Stimulated activated CD4-positive, alpha-beta T cell treated with anti-CD3 and anti-CD28 coated beads, Interleukin-2, amount 100 ng/mL, for 24 hours (primary cell): ENCODE measurements at places on chromosomes 1 and 21.

GRCh38 chr1:27503033-27503432 is 13.1 kb upstream of the WASF2 start:
- no peak for DNase-seq

- no peak for DNase-seq
Measured at GRCh38 chr21:33033094-33033951, 7.6 kb downstream of the OLIG2 start.

- DNase-seq = no peak
Measured at GRCh38 chr21:15986277-15986676, 256.5 kb downstream of the USP25 start.

DNA sequence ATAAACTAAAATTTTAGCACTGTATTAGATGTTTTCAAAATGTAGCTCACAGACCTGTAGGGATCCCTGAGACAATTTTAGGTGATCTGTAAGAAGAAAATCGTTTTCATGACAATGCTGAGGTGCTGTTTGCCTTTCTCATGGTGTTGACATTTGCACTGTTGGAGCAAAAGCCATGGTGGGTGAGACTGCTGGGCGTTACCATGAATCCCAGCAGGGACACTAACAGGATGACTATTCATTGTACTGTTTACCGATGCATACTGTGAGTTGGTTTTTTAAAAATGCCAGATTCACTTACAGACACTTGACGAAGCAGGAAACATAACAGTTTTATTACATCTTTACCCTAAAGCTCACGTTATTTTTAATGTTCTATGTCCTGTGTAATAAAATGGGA is 468.5 kb downstream of the PCP4 start:
- no peak for DNase-seq

GRCh38 chr1:170010443-170010842 is 64.1 kb downstream of the KIFAP3 start:
- no peak for DNase-seq
